Cardiac fibroblast (primary cell): ENCODE measurements at places on chromosomes 13 and 19.

DNA sequence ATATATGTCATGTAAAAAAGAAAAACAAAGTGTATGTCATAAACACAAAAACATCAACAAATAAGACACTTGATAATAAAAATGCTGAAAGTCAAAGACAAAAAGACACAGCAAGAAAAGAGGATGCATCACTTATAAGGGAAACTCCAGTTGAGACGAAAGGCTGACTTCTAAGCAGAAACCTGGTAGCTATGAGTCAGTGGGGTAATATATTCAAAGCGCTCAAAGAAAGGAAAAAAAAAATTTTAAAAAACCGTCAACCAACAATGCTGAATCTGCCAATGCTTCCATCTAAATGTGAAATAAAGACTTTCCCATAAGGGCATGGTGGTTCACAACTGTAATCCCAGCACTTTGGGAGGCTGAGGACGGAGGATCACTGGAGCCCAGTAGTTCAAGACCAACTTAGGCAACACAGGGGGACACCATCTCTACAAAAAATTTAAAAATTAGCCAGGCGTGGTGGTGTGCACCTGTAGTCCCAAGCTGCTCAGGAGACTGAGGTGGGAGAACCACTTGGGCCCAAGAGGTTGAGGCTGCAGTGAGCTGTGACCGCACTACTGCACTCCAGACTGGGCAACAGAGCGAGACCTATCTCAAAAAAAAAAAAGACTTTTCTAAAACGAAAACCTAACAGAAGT, 24.0 kb downstream of the USP12 start:
- DNase-seq: no peak

GRCh38 chr13:32001154-32001768, 30.3 kb upstream of the FRY start:
- DNase-seq: peak; percentile 71

- peak; percentile 38 for DNase-seq
Observed at GRCh38 chr13:41897126-41897525, 63.8 kb downstream of the VWA8 start.

DNA sequence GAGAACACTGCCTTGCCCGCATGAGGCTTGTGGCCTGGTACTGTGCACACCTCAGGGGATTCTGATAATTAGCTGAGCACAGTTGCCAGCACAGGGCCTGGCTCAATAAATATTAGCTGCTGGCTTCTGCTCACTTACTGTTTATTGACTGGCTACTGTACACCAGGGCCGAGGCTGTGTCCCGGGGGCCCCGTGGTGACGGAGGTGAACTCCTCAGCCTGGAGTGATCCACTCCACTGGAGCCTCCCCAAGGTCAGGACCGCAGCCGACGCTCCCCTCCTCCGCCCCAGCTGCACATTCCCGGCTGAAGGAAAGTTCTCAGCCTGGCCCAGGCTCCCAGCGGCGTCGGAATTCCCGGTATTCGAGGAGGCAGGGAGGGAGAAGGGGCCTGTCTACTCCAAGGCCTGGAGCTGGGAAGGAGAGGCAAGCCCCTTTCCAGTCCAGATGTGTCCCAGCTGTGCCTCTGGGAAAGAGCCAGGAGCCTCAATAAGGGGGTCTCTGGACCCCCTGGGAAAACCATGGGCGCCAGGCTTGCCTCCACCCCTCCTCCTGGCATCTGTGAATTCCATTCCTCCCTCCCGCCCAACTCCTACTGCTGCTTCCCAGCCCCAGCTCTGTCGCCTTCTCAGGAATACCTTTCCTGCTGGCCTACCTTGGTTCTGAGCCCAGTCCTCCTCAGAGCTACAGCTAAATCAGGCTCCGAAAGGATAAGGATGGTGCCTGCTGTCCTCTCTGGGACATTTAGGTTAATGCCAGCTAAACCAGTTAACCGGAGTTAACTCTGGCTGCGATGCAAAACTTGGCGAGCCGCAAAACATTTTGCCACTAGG, 7.3 kb downstream of the RPS16 start:
- peak; percentile 95 for DNase-seq

DNA sequence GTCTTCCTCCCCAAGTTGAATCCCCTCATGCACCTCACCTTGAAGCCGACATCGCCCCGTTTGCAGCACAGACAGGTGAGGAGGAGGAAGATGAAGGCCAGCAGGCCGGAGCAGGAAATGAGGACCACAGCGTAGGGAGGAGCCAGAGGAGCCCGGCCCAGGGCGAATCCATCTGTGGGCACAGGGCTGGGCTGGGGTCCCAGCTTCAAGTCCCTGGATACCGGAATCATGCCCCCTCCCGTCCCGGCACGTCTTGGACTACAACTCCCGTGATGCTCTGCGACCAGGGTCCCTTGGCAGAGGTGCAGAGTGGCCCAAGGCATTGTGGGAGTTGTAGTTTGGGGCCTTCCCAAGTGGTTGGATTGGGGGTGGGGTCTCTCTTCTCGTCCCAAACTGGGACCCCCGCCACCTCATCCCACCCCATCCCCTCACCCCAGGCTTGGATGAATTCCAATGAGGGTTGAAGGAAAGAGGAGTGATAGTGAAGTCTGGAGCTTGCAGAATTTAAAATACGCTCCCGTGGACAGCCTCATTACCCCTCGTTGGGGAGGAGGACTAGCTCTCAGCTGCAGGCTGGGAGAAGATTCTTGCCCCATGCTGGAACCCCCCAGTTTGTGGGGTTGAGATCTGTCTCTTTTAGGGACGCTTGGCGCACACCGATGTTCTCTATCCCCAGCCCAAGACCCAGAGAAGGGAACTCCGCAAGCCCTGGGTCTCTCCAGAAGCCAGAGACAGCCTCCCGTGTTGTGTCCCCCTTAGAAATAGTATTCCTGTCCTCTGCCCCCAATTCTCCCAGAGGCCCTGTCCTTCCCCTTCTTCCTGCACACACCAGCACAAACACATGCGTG, 990 bp downstream of the LMTK3 start:
- peak; percentile 57 for DNase-seq

DNA sequence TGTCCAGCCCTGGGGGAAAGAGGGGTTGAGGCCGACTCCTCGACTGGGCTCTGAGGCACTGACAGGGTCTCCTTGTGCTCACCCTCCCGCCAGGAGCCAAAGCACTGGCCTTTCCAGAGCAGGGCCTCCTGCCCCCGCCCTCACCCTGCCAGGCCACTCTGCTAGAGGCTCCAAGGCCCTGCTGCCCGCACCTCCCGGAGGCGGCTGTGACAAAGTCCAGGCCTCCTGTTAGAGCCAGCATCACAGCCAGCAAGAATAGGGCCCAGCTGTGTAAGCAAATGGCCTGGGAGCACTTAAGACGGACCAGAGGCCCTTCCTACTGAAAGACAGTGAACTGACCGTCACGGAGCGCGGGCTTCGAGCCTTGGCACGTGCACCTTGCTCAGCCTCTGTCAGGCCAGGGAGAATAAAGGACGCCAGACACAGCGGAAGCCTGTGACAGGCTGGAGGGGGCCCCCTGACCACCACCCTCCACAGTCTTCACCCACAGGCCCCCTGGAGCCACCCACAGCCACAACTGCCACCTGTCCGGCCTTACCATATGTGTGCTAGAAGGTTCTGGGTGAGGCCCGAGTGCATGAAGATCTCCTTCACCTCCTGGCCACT, 50.9 kb downstream of the EPS15L1 start:
- peak; percentile 20 for DNase-seq

DNA sequence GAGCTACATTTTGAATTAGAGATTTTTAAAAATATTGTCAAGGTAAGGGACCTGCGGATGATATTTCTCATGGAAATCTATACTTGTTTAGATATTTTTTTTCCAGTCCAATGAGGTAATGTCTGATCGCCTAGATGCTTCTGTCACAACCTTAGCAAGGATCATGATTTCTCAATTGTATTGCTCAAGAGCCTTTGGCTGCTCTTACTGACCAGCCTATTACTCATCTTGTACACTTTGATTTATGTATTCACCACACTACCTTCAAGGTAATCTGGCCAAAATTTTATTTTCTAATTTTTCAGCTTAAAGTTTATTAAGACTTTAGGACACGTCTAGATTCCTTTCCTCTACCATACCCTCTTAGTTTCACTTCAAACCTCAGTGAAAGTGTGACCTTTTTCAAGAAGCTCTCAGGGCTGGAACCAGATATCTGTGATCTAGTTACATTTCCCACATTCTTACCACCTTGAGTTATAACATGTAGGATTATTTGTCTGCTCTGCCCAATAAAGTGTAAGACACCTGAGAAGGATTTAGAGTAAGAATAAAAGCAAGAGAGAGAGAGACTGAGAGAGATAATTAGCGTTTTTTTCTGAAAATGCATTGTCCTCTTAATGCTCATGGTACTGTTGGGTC, 197.1 kb downstream of the ITGBL1 start:
- DNase-seq: peak; percentile 38

DNA sequence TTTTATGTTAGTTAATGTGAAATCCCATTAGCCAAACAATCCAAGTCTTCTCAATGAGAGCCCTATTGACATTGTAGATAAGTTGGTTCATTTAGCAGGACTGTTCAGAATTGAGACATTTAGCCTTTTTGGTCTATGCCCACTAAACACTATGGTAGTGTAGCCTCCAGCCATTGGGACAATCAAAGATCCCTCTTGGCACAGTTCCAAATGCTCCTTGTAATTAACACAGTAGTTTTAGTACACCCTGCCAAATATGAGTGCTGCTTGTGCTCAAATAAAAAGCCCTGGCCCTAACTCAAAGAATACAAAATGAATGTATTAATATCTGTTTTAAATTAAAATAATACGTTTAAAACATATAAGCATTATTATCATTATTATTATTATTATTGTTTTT, 15.4 kb upstream of the FAM216B start:
- DNase-seq: no peak

- no peak for DNase-seq
Observed at GRCh38 chr19:39064405-39064804, 19.8 kb upstream of the ACP7 start.

DNA sequence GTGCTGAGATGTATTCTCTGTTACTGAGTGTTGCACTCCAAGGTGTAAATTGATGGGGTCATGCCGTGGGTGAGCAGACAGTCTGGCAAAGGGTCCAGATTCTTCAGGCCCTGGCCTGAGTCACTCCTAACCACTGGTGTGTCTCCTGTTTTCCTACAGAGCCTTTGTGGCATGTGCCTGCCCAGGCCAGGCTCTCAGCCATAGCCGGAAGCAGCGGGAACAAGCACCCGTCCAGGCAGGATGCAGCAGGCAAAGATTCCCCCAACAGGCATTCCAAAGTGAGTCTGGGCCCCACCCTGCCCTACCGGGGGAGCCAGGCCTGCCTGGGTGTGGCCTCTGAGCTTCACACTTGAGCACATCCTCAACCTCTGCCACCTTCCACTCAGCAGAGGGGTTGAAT, 61.9 kb downstream of the DPF1 start:
- no peak for DNase-seq

GRCh38 chr19:18493440-18494266, 28.2 kb downstream of the ELL start:
- DNase-seq: no peak

- no peak for DNase-seq
Observed at GRCh38 chr13:28421676-28422410, 73.1 kb downstream of the FLT1 start.

DNA sequence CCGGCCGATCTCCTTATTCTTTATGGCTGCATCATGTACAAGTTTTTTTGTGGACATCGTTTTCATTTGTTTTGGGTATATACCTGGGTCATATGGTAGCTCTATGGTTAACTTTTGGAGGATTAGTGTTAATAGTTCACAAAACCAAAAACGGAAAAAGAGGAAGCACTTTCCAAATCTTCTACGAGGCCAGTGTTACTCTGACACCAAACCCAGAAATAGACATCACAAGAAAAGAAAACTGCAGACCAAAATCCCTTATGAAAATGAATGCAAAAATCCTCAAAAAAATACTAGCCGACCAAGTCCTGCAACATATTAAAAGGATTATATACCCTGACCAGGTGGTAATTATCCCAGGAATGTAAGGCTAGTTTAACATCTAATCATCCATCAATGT, 29.8 kb downstream of the ADGRE2 start:
- no peak for DNase-seq

GRCh38 chr19:55287361-55288079, 3.7 kb downstream of the BRSK1 start:
- no peak for DNase-seq

- DNase-seq: peak; percentile 33
Observed at GRCh38 chr13:36344886-36345437, 1.2 kb downstream of the SPART start.

DNA sequence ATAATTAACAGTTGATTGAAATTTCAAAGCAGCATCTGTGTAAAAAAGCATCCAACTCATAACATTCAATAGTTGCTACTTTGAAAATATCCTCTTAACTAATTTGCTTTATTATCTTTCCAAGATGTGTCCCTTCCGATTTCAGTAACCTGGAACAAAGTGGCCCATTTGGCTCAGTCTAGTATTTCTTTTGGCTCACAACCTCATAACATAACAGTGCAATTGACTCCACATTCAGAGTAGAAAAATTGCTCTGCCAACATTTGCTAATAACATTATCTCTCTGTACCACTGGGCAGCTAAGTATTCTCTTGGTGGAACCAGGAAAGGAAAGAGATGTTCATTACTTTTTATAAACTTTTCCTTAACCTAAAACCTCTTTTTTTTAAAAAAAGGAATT, 571.1 kb upstream of the ARGLU1 start:
- no peak for DNase-seq

DNA sequence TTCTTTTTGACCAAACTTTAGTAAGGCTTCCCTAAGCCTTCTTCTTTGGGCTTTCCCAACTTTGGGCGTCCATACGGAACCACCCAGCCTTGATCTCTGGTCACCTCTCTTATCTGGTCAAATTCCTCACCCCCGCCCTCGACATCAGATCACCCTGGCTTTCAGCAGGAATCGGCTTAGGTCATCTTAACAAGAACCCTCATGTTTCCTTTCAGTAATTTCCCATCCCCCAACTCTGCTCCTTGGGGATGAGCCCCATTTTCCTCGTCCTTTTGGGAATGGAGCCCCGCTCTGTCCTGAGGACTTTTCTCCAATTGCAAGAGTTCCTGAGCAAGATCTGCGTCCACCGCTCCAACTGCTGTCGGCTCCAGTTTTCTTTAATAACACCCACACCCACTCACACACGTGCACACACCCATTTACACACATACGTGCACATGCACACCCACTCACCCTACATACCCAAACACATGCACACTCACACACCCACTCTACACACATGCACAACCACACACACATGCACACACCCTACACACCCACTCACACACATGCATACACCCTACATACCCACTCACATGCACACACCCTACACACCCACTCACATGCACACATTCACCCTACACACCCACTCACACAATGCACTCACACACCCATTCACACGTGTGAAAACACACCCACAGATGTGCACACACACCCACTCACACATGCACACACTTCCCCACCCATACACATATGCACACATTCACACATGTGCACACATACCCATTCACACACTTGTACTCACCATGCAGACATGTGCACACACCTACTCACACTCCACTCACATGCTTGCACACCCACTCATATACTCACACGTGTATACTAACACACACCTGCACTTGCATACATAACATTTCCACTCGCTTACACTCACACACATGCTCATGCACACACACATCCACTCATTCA, 87.0 kb upstream of the TM9SF2 start:
- no peak for DNase-seq

DNA sequence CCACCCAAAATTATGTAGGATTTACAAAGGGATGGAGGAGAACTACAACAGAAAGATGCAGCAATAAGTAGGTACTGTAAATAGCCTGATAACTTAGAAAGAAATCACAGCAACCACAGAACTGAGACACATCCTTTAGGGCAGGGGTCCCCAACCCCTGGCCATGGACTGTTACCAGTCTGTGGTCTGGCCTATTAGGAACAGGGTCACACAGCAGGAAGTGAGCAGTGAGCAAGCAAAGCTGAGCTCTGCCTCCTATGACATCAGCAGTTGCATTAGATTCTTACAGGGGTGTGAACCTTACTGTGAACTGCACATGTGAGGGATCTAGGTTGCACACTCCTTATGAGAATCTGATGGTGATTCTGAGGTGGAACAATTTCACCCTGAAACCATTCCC, 997.6 kb downstream of the DIAPH3 start:
- DNase-seq: no peak
